Transverse colon (tissue), 4 donors: ENCODE measurements at places on chromosomes 7 and 10.

DNA sequence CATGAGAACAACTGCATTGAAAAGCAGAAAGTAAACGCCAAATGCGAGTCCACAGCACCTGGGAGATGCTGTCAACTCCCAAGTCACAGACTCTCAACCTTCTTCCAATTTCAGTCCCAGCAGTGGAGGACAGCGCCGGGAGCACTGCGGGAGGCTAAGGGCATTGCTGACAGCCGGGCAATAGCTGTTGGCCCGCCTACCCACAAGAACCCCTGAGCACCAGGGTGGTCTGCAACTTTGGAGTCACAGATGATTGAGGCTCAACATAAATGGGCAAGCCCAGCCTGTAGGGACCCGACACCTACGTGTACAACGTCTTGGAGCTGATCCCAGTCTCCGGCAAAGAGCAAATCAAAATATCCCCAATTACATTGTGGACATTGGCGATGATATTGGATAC is 262.9 kb downstream of the TCERG1L start:
- DNase-seq, result no peak

GRCh38 chr10:33722067-33722466 is 387.6 kb upstream of the NRP1 start:
- no peak for DNase-seq

DNA sequence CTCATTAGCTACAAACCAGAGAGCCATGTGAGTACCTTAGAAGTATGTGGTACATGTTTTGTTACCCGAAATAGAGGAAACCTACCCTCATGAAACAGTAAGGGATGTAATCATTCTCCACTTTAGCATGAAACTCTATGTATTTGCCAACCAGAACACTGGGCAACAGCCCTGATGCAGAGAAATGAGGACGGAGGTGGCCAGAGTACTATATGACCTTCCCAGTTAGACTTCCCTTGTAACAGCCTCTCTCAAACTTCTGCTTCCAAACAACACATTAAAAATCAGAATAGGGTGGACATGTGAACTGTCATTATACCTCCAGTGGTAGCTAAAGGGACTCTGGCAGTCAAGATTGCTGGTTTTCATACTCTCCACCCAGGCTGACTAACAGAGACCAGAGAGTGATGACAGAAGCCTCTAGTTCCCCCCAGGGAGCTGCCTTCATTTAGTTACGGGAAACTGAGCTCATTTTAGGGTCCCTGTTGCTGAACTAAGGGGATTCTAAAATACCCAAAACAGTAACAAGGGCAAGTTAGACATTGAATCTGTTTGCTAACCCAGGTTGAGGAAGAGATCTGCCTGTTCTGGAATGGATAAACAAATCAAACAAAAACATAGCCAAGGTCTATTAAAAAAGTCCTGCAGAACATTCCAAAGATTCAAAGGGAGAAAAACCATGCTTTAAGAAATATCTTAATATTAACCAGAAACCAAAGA is 83.1 kb downstream of the VPS41 start:
- DNase-seq, result no peak

DNA sequence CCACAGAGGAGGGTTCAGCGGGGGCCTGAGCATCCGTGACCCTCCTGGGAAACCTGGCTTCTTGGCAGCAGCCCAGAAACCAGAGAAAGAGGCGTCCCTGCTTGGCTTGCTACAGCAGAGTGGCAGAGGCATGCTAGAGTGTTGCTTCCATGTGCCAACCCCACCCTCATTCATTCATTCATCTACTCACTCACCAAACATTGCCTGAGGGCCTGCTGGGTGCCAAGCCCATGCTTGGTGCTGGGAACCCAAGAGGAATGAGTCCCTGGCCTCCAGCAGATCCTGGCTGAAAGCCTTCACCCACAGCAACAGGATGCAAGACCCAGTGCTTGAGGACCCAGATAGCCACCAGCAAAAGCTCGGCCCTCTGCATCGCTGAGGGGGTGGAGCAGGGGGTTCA is 129.0 kb downstream of the CDH23 start:
- DNase-seq, result no peak

- DNase-seq, result no peak
Observed at GRCh38 chr7:15820319-15820718, 133.8 kb upstream of the MEOX2 start.

- DNase-seq, result no peak
Observed at GRCh38 chr7:76022026-76022780, 25.6 kb downstream of the STYXL1 start.

- no peak for DNase-seq
Observed at GRCh38 chr10:132588301-132589013, 50.9 kb downstream of the INPP5A start.

GRCh38 chr10:43573250-43574000 is 991 bp downstream of the ZNF239 start:
- DNase-seq, result no peak

GRCh38 chr7:90660100-90660499 is 64.0 kb downstream of the CDK14 start:
- no peak for DNase-seq

DNA sequence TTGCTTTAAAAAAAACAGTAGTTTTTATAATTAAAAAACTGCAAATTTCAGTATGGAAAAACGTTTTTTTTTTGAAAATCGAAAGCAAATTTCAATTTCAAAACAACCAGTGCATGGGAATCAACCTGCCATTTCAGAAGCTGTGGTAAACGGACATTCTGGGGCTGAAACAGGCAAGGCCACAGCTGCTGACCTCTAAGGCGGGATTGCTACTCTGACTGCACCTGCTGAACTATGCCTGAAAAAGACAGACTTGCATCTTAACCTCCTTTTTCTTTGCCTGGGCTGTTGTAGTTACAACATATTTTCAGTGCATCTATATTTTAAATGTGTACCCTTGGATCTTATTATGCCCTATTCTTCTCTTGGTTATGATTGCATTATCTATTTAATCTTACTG is 303.0 kb upstream of the SP8 start:
- no peak for DNase-seq
